ENCODE measurements at places on chromosomes 2 and 18.

DNA sequence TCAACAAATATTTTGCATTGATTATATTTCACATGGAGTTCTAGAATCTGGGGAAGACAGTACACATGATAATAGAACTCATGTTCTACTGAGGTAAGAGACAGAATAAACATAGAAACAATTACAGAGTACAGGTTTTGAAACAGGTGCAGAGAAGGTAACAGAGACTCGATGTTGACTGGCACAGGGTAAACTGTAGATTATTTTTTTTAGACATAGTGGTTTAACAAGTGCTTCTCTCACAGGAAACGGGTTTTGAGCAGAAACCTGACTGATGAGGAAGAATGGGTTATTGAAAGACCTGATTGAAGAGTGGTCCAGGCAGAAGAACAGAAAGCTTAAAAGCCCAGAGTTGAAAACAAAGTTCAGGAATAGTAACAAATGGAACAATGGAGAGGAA lies 1002.5 kb upstream of the FAM98A start:
- DNase-seq, result no peak

DNA sequence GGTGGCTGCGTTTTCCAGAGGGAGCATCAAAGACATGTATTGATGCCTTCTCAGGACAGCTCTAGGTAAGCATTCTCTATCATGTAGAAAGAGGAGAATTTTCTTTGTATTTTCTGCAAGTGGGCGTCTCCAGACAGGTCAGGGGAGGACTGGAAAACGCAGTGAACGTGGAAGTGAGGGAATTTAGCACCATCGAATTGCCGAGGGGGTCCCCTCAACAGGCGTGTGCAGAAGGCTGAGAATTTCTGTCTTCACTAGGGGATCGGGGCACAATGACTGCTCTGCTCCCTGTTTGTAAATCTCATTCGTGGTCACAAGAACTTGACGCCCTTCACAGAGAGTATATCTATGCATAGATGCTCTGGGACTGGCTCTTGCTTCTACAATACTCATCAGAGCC lies 5.0 kb upstream of the NTSR2 start:
- no peak for DNase-seq

DNA sequence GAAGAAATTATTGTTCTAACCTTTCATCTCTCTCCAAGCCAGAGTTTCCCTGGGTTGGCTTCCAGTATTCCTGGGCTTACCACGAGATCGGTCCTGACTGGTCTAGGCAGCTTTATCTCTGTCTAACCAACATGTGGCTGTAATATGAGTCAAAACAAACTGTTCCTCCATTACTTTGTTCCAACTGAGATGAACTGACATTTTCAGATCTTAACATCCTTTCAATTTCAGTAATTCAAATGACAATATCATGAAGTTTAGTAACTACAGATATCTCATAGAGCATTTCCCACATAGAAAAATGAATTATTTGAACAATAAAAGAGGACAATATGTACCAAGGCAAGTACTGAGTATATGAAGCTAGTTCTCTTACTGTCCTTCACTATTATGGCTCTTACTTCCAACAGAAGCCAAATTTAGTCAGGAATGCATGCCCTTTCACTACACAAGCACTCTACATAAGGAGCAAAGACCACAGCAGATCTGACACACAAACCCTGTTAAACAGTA lies 15.5 kb downstream of the SLC25A12 start:
- no peak for DNase-seq

DNA sequence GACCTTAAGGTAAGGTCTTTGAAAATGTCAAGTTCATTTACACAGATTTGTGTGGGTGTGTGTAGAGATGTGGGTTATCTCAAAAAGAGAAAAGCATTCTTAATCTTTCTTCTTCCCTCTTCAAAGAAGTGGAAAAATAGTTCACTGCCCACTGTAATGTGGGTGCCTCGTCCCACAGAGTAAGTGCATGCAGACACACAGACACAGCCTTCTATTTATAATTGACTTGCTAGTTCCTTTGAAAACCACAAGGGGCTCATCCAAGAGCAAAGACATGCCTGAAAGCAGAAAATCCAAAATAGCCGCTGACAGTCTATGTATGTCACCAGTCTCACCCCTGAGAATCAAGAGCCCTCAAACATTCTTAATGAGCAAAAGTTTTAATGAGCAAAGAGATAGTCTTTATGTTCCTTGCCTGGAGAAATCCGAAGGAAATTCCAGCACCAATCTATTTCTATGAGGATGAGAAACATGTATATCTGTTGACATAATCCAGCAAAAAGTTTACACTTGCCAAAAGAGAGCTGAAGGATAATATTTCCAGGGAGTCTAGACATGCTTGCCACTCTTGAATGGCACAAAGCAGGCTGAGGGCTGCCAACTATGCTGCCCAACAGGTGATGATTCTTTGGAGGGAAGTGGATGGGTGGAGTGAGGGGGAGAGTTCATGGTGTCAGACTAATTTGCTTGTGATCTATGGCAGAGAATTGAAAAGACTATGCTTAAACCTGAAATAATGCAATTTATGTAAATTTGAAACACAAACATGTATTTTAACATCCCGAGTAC lies 93.9 kb downstream of the ACVR1 start:
- DNase-seq, result no peak

- DNase-seq, result no peak
These were observed 61.7 kb downstream of the KCNS3 start for GRCh38 chr2:17940091-17940630.

- DNase-seq, result no peak
These were observed 197.4 kb downstream of the VAPA start for GRCh38 chr18:10111191-10111590.

DNA sequence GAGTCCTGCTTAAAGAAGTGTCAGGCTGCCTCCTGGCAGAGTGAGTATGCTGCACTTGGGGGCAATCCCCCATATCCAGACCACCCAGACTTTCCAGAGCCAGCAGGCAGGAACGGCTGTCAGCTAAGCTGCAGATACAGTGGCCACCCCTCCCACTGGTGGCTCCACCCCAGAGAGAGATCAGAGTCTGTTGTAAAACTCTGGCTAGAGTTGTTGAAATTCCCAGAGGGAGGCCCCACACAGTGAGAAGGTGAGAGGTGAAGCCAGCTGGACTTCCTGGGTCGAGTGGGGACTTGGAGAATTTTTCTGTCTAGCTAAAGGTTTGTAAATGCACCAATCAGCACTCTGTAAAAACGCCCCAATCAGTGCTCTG lies 533.8 kb upstream of the ACVR2A start:
- no peak for DNase-seq

GRCh38 chr2:232293191-232293590 lies 85.4 kb upstream of the ALPP start:
- no peak for DNase-seq

Data from left renal pelvis (tissue), 4 donors.